T47D (cell line): ENCODE measurements at places on chromosomes 7 and 10.

- no peak for DNase-seq
Measured at GRCh38 chr10:71262027-71262426, 49.7 kb downstream of the UNC5B start.

DNA sequence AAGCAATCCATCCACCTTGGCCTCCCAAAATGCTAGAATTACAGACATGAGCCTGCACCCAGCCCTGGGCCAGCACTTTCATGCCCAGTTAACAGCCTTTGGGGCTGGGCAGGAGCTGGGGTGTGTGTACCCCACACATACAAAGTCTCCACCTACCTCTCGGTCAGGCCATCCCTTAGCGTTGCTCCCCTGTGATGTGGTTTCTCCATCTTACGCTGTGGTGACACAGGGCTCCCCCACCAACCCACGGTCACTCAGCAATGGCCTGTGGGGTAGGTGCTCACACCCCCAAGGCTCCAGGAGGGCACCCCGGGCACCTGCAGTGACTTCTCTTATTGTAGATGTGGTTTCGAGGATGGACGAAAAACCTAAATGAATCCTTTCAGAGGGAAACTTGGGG lies 58.8 kb downstream of the ASB13 start:
- DNase-seq: no peak

GRCh38 chr7:3495530-3495929 lies 194.5 kb downstream of the SDK1 start:
- peak; percentile 5 for DNase-seq

GRCh38 chr7:77217474-77218185 lies 18.0 kb upstream of the FGL2 start:
- DNase-seq: no peak

DNA sequence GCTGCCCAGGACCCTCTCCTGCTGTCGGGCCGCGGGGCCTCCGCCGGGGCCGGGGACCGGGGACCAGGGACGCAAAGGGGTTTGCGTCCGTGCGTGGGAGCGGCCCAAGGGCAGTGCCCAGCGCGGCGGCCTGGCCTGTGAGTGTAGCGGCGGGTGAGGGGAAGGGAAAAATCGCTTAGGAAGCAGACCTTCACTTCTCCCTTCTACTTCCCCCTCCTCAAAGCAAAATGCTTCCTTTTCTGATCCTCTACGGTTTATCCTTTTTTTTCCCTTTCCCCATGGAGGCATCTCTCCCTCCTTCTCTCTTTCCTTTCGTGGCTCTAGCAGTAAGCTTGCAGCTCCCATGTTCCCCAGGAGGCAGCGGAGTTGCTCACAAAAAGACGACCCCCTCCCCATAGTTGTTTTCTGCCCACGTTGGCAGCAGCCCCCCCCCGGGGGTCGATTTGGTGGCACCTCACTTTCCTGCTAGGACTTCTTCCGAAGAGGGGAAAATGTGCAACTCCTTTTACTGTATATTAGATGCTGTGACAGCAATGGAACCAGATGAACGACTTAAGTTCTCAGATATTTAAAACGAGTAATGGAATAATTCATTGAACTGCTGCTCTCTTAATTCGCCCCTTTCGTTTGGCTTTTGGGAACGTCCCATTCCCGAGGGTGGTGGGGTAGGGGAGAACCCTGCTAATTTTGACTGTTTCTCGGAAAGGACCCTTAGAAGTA lies 724 bp downstream of the CAPZA2 start:
- DNase-seq: no peak

GRCh38 chr10:120897343-120897742 lies 46.2 kb downstream of the WDR11 start:
- no peak for DNase-seq
